ENCODE measurements at places on chromosomes 7 and 10.
A peak's percentile ranks its signal among the peaks of the same experiment; 100 is the strongest.

DNA sequence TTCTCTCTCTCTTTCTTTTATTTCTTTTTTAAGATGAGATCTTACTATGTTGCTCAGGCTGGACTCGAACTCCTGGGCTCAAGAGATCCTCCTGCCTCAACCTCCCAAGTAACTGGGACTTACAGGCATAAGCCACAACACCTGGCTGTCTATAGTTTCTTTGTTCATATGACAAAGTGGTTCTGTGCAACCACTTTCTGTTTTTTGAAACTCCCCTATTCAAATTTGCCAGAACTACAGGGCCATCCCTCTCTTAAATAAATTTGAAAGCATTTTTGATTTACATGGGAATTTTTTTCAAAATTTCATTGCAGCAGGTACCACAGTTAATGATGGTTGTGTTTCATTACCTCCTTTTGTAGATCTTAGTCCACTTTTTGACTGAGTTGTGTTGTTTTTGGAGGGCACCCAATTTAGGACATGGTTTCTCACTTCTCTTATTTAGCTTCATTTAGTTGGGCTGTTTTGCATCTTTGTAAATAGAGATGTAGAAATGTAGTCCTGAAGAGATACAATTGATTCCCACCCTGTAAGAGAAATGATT, 119.2 kb downstream of the LRRC4 start:
- DNase-seq, result no peak

- no peak for DNase-seq
Measured at GRCh38 chr10:75466001-75466400, 34.6 kb downstream of the LRMDA start.

GRCh38 chr7:138834583-138834982, 36.6 kb upstream of the ATP6V0A4 start:
- no peak for DNase-seq

DNA sequence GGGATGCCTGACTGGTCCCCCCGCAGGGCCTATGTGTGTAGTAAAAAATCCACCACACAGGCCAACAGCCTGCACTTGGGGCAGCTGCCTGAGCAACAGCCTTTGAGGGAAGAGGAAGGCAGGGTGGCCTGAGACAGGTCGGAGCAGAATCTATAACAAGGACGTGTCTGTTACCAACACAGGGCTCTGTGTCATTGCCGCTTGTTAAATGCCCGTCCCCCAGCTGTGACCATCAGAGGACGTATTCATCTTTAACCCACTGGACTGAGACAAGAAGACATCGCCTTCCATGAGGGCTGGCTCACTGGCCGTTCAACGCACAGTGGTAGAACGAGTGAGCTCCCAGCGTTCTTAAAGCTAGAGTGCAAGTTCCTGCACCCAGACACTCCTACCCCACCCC, 7.8 kb downstream of the PDIA4 start:
- DNase-seq, result no peak

- no peak for DNase-seq
Measured at GRCh38 chr10:117662751-117663540, 120.4 kb downstream of the EMX2 start.

GRCh38 chr10:96984541-96985131, 152.5 kb downstream of the LCOR start:
- no peak for DNase-seq

GRCh38 chr10:132943791-132944404, 1.5 kb upstream of the CFAP46 start:
- DNase-seq, result no peak

- DNase-seq, result peak; percentile 66
Measured at GRCh38 chr10:100327007-100327717, 2.9 kb downstream of the PKD2L1 start.

DNA sequence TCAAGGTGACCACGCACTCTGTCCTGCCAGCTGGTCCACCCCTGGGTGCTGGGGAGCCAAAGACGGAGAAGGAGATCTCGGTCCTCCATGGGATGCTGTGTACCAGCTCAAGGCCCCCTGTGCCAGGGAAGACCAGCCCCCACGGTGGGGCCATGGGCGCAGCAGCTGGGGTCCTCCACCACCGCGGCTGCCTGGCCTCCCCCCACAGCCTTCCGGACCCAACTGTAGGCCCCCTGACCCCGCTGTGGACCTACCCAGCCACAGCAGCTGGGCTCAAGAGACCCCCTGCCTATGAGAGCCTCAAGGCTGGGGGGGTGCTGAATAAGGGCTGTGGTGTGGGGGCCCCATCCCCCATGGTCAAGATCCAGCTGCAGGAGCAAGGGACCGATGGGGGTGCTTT, 5.4 kb downstream of the NYAP1 start:
- no peak for DNase-seq

DNA sequence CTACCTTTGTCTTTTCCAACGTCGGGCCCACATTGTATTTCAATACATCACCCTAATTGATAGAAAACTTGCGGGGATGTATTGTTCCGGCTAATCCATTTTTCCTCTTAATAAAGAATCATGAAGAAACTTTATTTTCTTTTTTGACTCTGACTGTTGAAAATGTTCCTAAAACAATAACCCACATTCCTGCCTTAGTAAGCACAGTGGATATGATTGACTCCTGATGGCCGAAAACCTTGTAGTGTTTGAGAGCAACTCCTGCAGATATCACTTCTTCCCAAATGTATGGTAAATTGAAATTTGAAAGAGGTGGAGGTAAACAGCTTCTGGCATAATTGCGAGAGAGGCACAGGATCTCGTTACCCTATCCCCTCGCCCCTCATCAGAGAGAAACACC, 65.7 kb downstream of the BICC1 start:
- no peak for DNase-seq

DNA sequence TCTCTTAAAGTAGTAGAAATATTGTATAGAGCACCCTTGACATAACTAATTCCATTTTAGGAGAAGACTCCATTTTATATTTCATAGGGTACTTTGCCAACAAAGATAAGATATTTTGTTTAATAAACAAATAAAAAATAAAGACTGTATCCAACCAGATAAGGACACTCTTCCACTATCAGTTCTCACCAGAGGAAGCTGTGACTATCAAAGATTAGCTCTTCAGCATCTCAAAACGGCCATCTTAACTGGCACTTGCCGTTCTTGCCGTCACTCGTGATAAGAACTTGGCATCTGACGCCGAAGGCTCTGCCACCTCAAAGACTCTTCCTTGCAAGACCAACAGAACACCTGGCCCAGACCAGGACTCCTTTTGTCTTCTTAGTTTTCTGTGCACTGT, 26.3 kb upstream of the AKR1B1 start:
- DNase-seq, result no peak

DNA sequence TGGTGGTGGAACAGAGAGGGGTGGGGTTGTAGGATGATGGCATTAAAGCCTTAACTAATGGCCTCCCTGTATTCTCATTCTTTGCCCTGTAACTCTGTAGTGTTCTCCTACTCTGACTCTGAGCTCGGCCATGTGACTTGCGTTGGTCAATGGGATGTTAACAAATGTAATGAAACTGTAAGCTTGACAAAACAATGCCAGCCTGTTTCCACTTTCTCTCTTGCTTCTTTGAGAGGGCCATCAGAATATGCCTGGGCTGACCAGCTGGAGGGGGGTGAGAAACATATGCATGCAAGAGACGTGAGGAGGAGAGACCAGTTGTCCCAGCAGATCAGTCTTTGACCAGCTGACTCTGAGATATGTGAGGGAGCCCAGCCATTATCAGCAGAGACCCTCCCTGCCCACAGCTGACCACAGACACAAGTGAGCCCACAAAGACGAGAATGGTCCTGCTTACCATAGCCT, 100.6 kb downstream of the ICA1 start:
- no peak for DNase-seq
